ENCODE measurements at places on chromosomes 3 and 15.

- DNase-seq: peak; percentile 92
Measured at GRCh38 chr3:124811436-124811835, 75.7 kb downstream of the ITGB5 start.

GRCh38 chr15:74727727-74728126 lies 2.4 kb upstream of the CYP1A1 start:
- DNase-seq: no peak

GRCh38 chr3:116423374-116423773 lies 21.9 kb downstream of the LSAMP start:
- DNase-seq: no peak

DNA sequence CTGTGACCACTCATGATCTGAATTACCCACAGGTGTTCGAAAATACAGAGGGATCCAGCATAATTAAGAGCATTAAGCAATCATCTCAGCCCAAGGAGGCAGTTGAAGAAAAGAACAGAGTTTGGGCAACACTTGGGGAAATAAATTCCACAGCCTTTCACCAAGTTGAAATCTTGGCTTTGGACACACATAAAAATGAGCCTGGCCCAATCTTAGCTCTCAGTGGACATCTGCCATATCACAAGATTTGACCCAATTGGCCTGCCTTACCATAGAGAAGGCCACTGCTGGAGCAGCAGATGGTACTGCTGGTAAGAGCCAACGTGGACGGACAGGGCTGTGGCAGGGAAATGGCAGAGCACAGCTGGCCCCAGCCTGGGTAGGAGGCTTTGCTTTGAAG lies 13.0 kb downstream of the FOXP1 start:
- peak; percentile 26 for DNase-seq

DNA sequence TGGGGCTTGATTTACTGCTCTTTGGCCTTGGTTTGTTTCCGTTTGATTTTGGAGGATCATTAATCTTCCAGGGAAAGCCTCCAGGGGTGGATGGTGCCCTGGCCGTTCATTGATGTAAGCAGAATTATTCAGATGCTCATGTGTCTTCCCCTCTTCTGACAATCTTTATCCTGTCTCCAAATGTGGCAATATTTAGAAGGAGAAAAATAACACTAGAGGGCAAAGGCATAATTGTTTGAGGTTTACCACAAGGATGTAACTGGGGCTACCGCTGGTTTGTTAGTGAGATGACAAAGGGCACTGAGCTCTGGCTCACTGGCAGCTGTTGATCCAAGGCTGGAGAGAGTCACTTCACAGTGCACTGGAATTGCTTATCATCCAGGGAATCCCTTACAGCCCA lies 18.2 kb upstream of the PLCL2 start:
- no peak for DNase-seq

DNA sequence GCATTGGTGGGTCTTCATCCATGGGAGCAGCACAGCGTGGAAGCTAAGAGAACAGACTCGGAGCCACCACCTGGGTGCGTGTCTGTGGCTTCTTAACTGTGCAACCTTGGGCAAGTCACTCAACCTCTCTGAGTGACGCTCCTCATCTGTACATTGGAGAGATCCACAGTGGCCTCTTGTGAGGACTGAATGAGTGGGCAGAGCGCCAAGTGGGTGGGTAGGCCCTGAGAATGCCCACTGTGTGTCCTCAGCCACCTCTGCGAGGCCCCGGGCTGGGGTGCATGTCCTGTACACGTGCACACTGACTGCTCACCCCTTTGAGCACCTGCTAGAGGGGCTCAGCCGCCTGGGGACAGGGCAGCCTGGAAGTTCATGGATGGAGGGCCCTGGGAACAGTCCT lies 99.6 kb upstream of the PRR23E start:
- DNase-seq: no peak

- DNase-seq: no peak
Measured at GRCh38 chr3:179955809-179956208, 80.9 kb downstream of the PEX5L start.

DNA sequence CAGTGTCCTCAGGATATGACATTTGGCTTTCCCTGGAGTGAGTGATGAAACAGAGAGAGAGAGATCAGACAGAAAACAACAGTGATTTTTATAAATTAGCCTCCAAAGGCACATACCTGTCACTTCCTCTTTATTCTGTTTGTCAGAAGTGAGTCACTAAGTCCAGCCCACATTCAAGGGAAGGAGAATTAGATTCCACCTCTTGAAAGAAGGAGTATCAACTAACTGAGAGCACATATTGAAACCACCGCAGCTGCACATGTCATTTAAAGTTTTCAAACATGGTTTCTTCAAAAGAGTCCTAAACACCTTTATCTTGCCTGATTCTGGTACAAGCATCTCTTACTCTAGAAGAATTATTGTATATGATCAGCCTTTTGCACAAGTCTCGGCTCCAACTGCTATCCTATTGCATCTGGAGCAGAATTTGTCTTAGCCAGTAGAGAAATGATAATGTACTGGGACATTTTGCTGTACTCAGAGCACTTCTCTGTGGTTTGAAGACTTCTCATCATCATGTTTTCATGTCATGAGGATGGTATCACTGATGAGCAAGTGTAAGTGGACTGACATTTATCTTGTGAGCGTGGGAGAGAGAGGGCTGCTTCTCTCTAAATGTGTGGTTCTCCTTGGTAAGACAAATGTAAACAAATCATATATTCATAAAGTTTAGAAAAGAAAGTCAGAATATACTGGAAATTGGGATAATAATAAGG lies 338.9 kb upstream of the CFAP20DC start:
- no peak for DNase-seq

GRCh38 chr15:67085818-67086636 lies 20.6 kb downstream of the SMAD3 start:
- peak; percentile 97 for DNase-seq

DNA sequence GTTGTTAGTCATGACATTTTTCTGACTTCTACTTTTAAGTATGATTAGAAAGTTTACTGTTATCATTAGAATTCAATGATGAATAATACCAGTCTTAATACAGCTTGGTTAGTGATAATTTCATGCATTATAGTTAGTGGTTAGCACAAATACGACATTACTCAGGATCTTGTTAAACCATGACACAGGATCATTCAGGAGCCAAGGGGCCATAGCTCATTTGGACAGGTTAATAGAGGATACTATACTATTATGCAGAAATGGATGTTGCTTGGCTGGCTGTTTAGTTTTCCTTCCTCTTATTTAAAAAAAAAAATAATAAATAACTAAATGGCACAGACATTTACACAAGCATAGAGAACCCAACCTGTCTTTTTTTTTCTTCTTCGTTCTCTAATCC lies 55.5 kb downstream of the NSUN3 start:
- no peak for DNase-seq

- no peak for DNase-seq
Measured at GRCh38 chr3:10398341-10398740, 77.4 kb upstream of the SEC13 start.

- no peak for DNase-seq
Measured at GRCh38 chr15:65067645-65068402, at the start of gene RASL12. TSS of gene RASL12 (minus strand) at chr15:65067991. CDS start at chr15:65067835, 156 bp downstream.

GRCh38 chr3:78004571-78004970 lies 964.7 kb downstream of the ROBO2 start:
- no peak for DNase-seq

- no peak for DNase-seq
Measured at GRCh38 chr15:101424984-101425383, 64.5 kb downstream of the PCSK6 start.

DNA sequence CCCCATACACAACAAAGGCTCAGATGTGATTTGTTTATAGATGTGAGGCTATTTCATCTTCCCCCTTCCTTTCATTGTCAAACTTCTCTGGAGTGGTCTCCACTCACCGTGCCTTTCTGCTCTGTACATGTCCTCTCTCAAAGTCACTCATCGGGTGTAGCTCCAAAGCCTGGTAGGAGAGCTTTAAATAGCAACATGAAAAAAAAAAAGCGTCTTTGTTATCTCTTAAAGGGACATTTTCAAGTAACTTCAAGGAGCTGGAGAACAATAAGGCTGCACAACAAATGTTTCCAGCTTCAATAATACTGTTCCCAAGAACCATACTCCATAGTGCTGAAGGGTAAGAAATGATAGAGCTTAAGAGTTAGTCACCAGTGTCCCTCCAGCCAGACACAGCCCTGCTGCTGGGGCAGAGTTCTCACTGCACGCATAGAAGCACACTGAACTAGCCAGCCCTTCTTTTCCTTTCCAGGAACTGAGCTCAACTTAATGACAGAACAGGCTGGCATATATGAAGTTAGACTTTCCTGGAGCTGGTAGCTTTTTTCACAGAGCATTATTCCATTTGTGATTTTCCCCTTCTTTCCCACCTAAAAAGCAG lies 8.1 kb downstream of the FBXO40 start:
- DNase-seq: no peak
